ENCODE measurements at places on chromosomes 12 and 14.

- no peak for DNase-seq
Measured at GRCh38 chr12:106519607-106520021, 63.2 kb upstream of the RFX4 start.

DNA sequence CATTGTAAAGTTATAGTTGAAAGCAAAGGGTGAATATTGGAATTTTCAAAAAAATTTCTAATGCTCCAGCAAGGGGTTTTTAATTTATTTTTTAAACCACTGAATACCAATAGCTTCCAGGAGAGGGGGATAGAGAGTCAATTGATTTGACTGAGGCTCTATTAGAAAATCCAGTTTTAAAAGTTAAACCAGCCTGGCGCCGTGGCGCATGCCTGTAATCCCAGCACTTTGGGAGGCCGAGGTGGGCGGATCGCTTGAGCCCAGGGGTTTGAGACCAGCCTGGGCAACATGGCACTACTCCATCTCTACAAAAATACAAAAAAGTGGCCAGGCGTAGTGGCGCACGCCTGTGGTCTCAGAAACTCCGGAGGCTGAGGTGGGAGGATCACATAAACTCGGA, 150.1 kb downstream of the SLC38A4 start:
- DNase-seq, result no peak

DNA sequence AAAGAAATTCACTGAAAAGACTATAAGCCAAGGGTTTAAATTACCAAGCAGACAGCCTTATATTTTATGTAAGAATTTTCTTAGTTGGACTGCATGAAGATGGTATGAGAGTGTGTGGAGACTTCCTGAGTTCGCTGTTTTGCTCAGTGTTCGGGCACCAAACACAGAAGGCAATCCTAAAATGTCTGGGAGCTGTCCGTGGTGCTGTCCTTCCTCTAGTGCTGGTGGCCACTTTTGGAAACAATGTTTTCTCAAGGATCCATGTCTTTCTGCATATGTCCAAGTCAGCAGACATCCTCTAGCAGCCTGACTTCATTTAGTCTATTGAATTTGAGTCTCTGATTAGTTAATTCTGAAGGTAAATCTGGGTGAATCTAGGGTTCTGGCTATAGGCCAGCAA, 135.8 kb downstream of the SLC8A3 start:
- no peak for DNase-seq

DNA sequence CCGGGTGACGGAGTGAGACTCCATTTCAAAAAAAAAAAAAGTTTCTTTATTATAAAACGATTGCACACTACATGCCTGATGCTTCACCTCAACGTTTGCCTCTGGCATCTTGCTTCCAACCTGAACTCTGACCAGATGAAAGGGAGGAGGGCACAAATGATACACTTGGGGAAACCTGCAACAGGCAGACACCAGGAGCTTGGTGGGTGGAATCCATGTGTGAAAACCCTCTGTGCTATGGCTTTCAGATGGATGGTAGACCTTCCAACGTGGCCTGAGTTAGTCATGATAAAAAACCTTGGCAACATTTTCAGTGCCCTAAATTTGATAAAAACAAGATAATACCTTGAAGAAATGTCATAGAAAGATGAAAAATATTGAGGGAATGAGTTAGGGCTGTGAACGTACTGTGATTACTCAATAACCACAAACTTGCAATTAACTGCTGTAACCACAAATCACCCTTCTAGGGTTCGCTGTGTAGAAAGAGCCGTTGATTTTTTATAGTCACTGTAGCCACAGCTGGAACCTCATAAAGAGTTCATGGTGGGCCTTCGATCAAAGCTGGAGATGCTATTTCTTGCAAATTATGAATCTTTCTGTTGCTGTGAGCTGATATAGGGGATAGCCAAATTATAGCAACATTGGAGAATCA, 26.1 kb upstream of the GZMB start:
- no peak for DNase-seq

DNA sequence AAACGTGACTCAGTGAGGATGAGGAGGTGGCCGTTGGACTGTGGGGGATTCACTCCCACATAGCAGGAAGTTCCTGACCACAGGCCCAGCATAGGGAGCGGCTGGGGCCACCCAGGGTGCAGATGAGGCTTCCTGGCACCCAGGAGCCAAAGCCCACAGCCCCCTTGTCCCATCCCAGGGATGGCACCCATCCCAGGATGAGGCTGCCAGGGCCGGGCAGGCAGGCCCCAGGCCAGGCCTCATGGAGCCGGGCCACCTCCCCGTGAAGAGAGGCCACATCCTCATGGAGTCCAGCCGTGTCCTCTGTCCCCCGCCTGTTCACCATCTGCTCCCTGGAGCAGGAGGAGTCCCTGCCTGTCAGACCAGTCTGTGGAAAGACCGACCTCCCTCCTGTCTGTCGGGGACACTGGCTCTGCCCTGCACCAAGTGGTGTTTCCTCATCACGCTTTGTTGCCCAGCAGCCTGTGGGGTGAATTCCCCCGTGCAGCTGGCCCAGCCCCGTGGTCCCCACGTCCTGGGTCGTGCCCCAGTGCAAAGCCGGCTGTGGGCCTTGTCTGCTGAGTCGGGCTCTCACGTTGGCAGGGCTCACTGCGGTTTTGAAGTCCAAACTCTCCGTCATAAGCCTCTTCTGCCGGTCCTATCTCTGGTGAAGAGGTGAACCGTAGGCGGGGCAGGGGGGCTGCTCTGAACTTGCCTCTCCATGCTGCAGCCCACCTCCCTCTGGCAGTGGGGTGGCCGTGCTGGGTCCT, 24.5 kb downstream of the MMP17 start:
- DNase-seq, result no peak

GRCh38 chr12:130286741-130287440, 50.8 kb upstream of the PIWIL1 start:
- DNase-seq, result no peak

DNA sequence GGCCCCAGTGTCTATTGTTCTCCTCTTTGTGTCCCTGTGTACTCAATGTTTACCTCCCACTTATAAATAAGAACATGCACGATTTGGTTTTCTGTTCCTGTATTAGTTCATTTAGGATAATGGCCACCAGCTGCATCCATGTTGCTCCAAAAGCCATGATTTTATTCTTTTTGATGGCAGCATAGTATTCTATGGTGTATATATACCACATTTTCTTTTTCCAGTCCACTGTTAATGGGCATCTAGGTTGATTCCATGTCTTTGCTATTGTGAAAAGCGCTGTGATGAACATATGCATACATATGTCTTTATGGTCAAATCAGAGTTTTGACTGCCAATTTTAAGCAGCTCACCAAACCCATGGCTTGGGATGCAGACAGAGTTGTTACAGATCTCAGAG, 17.2 kb upstream of the ANP32D start:
- no peak for DNase-seq

DNA sequence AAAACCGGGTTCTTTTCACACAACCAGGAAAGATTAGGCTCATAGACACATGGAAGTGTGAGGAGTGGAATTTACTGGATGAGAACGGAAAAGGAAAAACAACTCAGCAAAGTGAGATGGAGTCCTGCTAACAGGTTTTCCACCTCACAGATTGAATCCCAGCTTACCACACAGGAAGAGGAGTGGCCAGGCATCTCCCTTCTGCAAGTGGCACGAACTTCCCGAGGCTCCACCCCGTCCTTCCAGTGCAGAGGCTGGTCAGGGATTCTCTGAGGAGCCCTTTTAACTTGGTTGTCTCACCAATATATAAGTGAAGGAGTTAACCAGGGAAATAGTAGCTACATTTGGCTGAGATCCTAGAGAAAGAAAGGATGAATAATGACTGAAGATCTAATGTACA, 102.8 kb downstream of the SCAF11 start:
- no peak for DNase-seq

GRCh38 chr12:115013236-115013981, 329.4 kb upstream of the TBX3 start:
- no peak for DNase-seq

DNA sequence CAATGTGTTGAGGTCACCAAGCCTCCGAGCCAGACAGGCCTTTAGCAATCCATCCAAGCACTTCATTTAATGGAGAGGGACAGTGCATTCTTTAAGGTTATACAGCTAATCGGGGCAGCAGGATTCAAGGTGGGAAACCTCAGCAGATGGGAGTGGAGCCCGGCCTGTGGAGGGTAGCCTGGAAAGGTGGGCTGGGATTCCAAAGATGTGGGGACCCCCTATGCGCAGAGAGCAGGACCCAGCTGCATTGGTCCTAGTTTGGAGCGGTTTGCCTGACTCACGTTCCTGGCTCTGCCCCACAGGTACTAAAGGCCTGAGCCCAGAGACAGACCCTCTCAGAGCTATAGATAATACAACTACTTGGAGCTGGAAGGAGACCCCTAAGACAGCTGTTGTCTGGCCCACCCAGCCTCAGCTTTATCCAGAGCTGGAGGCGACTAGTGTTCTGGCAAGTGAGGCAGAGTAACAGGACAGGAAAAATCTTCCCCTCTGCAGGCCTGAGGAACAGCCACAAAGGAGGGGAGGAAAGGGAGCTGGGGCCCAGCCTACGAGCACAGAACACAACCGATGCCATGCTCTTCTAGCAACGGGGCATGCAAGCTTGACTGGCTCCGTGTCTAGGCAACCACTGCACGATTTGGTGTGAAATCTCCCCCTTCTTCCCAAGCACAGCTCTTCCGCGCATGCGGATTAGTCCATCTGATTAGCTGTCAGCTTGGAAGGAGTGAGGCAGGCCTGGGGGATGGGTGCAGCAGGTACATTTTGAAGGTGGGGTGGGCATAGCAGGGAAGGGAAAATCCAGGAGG, 1.1 kb upstream of the MYH7 start:
- peak; percentile 91 for DNase-seq

GRCh38 chr14:77158175-77158881, 16.7 kb upstream of the ZDHHC22 start:
- peak; percentile 79 for DNase-seq

GRCh38 chr12:2302711-2303580, 250.2 kb downstream of the CACNA1C start:
- no peak for DNase-seq

- DNase-seq, result no peak
Measured at GRCh38 chr12:100868487-100868886, 73.9 kb downstream of the ANO4 start.

DNA sequence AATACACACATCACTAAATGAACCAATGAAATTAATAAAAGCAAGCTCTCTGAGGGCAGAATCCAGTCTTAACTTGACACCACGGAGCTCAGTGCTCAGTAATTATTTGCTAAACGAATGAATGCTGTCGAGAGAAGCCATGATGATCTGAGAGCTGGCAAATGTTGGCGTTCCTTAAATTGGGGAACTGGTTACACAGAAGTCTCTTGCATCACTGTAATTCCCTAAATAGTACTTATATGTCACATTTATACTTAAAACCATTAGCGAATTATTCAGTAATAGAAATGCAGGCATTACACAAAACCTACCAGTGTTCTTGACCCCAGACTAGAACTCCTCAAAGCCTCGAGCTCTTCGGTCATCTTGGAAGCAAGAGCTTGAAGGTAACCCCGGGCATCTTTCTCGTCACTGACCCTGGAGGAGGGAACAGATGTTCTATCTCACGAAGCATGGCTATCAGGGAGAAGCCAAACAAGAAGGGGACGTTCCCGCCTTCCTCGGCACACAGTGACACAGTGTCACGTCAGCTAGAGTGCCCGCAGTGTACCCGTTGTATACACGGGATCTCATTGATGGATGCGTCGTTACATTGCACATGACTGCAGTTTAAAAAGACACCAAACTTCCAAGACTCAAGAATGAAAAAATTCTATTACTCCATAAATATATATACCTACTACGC, 43.6 kb downstream of the AMN start:
- DNase-seq, result no peak

GRCh38 chr12:118359541-118359915, 13.2 kb downstream of the TAOK3 start:
- no peak for DNase-seq

- DNase-seq, result no peak
Measured at GRCh38 chr14:105879503-105879866, 353.1 kb downstream of the TMEM121 start.

GRCh38 chr12:80015660-80016059, 80.8 kb upstream of the PPP1R12A start:
- no peak for DNase-seq

- no peak for DNase-seq
Measured at GRCh38 chr12:21895651-21896050, 45.6 kb downstream of the ABCC9 start.

DNA sequence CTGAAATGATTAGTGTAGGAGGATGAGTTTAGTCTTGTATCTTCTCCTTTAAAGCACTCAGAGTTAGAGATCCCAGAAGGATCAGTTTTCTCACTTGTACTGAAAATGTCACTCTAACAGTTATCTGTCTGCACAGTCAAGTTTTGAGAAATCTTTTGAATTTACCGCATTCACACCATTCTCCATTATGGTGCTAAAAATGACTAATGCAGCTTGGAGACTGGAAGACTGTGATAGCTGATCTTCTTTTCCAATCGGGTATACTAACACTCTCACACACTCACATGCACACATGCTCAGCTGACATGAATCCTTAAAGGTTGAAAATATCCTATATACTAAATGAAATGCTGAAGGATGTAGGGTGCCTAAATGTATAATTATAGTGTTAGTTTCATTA, 65.8 kb downstream of the SLC15A5 start:
- DNase-seq, result no peak

DNA sequence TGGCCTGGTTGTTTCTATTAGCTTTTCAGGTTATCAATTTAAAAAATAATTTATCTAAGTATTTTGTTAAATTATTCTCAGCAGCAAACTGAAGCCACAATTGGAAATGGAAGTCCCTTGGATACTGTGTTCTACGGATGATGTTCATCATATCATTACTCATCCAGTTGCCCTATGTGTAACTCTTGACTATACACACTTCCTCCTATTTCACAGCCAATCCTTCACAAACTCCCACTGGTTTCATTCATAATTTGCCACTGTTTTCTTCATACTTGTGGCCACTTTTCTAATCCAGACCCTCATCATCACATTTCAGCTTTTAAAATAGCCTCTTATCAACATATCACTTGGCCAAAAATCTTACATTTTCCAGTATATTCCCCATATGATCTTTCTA, 84.0 kb downstream of the CATSPERB start:
- DNase-seq, result no peak

- DNase-seq, result no peak
Measured at GRCh38 chr12:109027767-109028166, 6.9 kb upstream of the SVOP start.

DNA sequence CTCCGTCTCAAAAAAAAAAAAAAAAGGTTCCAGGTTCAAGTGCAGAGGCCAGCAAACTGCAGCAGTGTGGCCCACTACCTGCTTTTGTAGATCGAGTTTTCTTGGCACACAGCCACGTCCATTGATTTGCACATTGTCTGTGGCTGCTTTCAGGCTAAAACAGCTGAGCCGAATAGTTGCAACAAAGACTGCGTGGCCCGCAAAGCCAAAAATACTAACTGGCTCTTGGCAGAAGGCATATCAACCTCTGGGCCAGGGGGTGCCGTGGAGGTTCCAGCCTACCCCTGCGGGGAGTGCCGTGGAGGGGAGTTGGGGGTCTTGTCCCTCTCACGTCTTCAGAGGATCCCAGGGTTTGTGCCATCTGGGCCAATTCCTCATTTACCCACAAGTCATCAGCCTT, 170.1 kb downstream of the ADGRD1 start:
- no peak for DNase-seq
